ENCODE measurements at places on chromosomes 4 and X.

- DNase-seq: no peak
Observed at GRCh38 chr4:109185951-109186350, 116.5 kb downstream of the COL25A1 start.

- no peak for DNase-seq
Observed at GRCh38 chr4:185011408-185011807, 6.9 kb upstream of the HELT start.

GRCh38 chr4:42119886-42120285, 32.6 kb downstream of the BEND4 start:
- no peak for DNase-seq

DNA sequence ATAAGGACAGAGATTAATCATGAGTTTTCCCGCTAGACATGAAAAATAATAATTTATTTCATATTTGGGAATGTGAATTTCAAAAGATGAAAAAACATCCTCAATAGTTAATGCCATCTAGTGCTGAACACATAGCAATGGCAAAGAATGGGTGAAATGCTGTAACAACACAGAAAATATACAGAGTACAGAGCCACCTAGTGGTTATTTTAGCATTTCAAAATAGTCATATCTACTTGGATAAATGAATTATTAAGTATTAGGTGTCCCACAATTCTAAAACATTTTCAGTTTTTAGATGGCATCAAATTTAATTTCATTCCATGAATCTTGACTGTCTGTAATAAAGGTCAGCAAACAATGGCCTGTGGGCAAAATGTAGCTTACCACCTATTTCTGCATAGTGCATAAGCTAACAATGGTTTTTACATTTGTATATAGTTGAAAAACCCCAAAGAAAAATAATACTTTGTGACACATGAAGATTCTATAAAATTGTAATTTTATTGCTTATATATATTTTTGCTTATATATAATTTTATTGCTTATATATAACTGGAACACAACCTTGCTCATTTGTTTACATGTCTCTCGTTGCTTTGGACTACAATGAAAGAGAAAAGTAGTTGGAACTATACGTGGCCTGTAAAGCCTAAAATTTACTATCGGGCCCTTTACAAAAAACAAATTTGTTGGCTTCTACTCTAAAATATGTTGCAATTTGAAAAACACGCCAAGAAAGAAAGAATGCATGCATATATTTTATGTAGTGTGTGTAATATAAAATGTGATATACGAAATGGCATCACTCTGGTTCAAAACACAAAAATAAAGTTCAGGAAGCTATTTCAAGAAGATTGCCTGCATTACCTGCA, 99.1 kb upstream of the FAM47C start:
- DNase-seq: no peak

GRCh38 chrX:44183329-44183728, 160.1 kb downstream of the EFHC2 start:
- no peak for DNase-seq

DNA sequence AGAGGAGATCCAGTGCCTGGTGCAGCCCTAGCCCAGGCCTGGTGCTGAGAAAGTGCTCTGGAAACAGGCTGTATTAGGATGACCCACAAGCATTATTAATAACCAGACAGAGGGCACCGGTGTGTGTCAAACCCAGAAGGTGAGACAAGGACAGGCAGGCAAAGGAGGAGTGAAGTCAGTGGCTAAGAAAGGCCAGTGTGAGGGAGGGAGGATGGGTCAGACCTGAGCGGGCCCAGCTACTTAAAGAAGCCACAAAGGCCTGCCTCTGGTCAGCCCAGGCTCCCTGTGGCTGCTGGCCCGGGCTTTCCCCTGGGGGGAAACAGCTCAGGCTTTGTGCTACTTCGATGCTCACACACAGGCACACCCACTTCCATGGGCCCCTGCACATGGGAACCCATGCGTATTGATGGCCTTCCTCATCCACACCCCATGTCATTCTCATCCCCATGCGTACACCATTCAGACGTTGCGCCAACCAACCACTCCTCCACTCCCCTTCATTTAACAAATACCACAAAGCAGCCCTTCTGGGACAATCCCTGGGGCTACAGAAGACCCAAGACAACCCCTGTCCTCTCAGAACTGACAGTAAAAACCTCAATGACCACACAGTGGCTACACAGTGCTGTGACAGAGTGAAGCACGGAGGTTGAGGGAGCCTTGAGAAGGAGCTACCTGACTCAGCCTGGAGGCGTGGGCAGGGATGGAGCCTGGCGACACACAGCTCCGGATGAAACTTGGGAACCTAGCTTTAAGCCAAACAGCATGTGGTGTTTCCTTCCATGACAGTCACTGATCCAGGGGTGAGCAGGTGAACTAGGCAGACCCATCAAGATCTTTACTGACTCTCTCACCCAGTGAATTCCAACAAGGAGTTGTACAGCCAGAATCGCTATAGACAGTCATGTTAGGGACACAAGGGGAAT, 24.9 kb upstream of the MTM1 start:
- no peak for DNase-seq

DNA sequence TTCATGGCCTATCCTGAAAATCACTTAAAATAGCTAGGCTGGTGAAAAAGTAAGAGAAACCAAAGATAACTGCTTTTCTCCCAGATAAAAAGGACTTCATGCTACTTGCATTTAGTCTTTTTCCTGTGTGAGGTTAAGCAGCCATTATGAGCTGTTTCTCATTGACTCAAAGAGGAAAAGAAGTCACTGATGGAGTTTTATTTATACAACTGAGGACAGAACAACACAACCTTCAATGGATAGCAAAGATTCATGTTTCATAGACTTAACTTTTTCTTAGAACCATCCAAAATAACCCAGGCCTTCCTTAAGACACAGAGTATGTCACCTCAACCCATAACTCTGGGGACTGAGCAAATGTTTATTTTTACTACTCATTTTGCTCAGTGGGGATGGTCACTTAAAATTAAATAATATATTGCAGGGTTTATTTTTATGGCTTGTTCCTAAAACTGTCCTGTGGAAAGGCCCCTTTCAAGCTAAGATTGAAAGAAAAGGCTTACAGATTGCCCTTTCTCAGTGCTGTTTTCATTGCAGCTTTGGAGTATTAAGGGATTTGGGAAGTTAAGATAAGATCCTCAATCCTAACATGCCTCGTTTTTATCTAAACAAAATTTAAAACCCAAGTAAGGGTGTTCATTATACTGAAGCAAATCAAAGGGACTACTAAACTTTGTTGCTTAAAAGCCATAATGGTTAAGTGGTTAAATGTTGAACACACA, 252.6 kb upstream of the MAD2L1 start:
- no peak for DNase-seq

- DNase-seq: no peak
Observed at GRCh38 chr4:10697086-10697485, 12.5 kb upstream of the CLNK start.

- DNase-seq: no peak
Observed at GRCh38 chr4:10664408-10664807, 20.2 kb downstream of the CLNK start.

- DNase-seq: no peak
Observed at GRCh38 chrX:124940531-124940930, 379.1 kb upstream of the TEX13C start.

- no peak for DNase-seq
Observed at GRCh38 chr4:26912810-26913209, 52.2 kb downstream of the STIM2 start.

GRCh38 chrX:120228187-120228908, 22.3 kb upstream of the ZBTB33 start:
- no peak for DNase-seq

DNA sequence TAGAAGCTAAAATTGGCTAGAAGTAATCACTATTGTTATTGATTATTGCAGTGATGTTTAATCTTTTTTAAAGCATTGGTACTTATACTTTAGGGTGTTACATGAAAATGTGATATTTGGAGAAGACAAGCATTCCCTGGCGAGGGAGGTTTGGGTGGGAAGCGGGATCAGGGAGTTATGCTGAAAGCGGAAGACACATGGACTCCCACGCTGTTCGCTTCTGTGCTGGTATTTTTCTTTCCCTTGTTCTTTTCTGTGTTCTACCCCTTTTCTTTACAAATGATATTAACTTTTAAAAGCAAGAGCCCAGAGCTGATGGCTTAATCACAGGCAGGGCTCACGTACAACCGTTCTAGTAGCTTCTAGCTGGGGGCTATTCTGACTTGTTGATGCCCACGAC, 61.6 kb downstream of the PHOX2B start:
- DNase-seq: no peak

DNA sequence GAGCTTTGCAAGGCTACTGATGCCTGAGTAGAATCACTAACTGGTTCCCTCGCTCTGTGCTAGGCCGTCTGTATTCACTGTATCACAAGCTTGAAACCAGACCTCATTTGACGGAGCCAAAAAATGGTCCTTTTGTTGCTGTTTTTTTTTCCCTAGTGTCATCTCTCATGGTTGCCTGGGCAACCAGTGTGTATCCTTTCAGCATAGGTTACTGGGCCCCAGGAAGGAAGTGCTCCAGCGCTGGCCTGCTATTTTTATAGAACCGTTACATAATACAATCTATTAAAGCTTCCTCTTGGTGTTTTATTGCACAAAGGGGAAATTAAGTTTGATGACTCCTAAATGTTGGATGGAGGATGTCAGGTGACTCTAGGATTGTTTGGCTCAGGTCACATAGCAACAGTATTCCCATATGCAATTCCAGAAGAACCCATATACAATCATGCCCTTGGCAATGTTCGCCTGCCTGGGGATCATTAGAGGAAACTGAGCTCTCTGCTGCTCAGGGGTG, 220.4 kb downstream of the SPRY1 start:
- peak; percentile 85 for DNase-seq

DNA sequence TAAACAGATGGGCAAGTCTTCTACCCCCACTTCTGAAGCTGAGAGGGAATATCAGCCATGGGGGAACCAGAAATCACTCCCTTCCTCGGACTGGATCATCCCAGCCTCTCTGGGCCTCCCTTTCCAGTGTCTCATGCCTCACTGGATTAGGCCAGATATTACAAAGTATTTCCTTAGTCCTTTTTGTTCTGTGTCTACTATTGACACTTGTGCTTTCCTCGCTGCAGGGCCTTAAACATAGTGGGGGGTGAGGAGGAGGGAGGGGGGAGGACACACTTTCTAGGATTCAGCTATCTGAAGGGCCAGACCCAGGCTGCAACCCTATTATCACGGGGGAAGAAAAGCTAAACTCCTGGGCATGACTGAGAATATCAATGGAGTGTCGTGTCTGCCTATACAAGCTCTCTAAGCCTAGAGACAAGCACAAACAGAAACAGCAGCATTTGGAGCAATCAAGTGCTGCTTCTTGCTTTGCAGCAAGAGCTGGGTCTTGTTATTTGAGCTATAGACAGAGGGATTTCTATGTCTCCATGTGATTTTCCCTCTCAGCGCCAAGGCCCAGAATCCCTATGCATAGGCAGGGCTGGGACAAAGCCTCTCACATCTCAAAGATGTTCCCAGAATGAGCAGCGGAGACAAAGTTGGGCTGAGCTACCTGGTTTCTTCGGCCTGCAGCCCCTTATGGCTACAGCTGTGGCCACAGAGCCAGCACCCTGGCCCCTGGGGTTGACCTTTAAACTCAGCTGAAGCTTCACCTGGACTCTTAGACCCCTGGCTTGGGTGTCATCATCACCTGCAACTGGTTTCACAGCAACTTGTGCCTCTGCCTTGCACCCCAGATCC, 20.2 kb downstream of the PJA1 start:
- no peak for DNase-seq

- no peak for DNase-seq
Observed at GRCh38 chrX:20545538-20545937, 278.8 kb upstream of the RPS6KA3 start.

- DNase-seq: no peak
Observed at GRCh38 chr4:2299794-2300193, 37.9 kb upstream of the MXD4 start.

DNA sequence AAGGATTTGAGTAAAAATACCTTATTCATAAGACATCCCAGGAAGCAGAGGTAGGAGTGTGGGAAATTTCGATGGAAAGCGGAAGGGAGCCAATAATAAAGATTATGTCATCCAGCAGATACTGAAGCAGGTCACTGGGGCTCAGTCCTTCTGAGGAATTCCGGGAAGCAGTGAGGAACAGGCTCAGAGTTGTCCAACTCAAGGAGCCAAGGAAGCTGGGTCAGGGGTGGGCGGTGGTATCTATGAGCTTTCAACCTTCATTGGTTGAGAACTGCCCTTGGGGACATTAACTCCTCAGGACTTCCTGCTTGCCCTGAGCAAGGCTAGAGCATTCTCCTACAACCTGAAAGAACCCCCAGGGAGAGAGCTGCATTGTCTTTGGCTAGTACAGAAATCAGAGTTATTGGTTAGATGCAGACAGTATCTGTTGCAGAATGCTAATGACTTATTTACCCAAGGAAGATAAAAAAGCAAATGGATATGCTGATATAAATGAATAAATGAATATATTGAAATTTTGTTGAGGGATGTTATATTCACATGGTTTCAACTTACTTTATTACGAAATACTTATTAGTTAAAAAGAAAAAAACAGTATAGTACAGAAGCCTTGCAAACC, 68.2 kb downstream of the DMP1 start:
- DNase-seq: no peak

- DNase-seq: no peak
Observed at GRCh38 chr4:166049036-166049435, 176.0 kb downstream of the TLL1 start.

GRCh38 chrX:53356186-53356585, 66.3 kb downstream of the SMC1A start:
- peak; percentile 33 for DNase-seq

GRCh38 chrX:45540181-45540580, 339.5 kb upstream of the DIPK2B start:
- no peak for DNase-seq

Data from CD4-positive, alpha-beta T cell treated with Interleukin-4 for 1 hour (primary cell).